ENCODE measurements at places on chromosomes 6 and 20.

GRCh38 chr20:1934721-1935573, 39.7 kb downstream of the SIRPA start:
- no peak for DNase-seq

- DNase-seq, result peak; percentile 67
Measured at GRCh38 chr20:51650685-51651134, 108.2 kb upstream of the NFATC2 start.

DNA sequence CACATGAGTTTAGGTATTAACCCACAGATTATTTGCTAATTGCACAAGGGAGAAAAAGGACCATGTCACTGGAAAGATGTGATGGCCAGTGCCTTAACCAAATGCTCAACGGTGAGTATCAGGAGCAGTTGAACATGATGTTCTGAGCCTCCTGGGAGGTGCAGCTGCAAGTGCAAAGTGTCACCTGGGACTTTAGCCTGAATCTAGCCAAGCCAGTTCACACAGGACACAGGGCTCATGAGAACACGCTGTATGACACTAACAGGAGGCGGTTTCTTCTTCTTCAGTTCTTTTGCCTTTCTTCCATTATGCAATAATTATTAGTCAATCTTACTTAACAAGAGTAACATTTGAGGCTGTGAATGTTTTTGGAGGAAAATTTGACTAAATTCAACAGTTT, 225.3 kb downstream of the THBS2 start:
- no peak for DNase-seq

GRCh38 chr20:44097521-44098255, 89.3 kb downstream of the JPH2 start:
- DNase-seq, result peak; percentile 52

DNA sequence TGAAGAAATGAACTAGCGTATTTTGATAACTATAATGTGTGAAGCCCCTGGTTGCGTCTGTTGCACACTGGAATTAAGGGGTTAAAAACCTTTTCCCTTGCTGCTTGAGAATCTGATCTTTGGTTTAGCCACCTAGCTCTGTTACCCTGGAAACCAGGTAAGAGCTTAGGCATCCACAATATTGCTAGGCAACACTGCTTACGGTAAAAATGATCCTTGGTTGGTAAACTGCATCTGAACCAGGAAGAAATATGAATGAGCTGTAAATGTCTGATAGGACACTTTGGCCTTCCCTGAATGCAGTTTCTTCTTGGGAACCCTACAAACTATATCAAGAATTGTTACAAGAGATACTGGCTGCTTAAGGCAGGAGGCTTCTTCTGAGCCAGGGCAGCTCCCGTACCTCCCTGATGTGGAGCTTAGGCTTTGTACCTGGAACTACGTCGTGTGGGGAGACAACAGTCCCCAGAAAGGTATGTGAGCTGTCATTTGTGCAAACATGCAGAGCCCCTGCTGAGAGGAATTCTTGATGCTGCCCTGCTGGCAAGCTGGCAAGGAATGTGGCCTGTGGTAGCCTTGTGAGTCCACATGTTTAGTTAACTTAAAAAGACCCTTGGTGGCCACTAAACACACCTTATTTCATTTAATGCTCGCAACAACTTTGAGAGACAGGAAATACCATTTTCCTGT, 18.4 kb downstream of the UBE3D start:
- no peak for DNase-seq
